ENCODE measurements at places on chromosomes 7 and 10.

DNA sequence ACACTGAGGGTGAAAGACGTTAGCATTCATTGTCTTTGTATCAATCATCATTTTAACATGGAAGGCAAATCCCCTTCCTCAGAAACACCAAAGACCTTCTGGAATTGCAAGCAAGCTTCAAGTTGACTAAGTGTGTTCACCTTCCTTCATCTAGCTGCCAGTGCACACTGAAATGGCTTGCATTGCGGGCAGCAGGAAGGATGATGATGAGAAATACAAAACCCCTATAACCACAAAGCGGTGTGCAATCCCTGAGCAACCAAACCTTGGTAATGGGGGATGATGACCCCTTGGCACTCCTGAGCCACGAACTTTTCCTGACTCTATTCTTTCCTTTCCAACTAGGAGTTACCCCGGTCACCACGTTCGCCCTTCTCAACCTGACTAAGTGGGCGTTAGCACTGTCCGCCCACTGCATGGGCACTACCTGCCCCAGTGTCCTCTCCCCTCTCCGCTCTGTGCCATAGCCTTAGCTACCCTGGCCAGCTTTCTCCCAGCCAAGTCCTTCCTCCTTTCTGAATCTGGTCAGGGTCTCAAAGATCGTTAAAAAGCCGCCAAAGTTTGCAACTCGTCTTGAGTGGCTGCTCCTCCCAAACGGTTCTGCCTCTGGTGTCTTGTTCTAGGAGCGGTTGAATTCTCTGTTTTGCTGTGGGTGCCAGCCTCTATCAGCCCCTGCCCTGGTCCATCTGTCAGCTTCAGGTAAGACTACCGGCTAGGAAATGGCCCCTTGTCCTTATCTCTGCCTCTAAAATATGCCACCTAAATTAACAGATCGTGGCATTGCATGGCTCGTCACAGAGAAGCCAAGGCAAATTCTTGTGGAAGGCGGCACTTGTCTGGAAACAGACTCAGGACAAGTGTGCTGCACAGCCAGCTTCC lies 586 bp upstream of the AOC1 start:
- DNase-seq = no peak

GRCh38 chr7:45238806-45239205 lies 81.2 kb downstream of the RAMP3 start:
- no peak for DNase-seq

GRCh38 chr7:939843-940242 lies 14.6 kb downstream of the ADAP1 start:
- DNase-seq = no peak

- DNase-seq = no peak
These were observed 15.1 kb downstream of the ADAM12 start for GRCh38 chr10:126373147-126373546.

DNA sequence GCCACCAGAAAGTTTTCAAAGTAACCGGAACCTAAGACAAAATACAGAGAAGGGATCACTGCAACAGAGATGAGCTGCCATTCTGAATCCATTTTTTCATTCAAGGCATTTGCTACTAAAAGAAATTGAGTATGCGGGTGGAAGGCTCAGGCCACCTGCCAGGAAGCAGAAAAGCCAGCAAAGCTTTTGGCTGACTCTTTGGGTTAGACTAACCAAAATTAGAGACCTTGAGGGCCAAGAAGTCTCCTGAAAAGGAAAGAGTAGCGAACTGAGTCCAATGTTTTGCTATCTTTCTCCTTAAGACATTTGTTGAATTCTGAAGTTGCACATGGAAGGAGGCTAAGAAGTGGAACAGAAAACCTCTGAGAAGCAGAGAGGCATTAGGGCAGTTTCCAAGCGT lies 79.0 kb downstream of the FAS start:
- no peak for DNase-seq

GRCh38 chr7:12921751-12922345 lies 234.4 kb downstream of the ARL4A start:
- no peak for DNase-seq

GRCh38 chr7:93663561-93664299 lies 89.2 kb upstream of the CALCR start:
- DNase-seq = no peak

All from activated CD4-positive, alpha-beta T cell treated with anti-CD3 and anti-CD28 coated beads, Interleukin-2, Interleukin-4, amounts not matched to agents 100 ng/mL and 50 ng/mL, durations not matched to agents 16 hours and 8 hours (primary cell).